Kidney capillary endothelial cell (primary cell): ENCODE measurements at places on chromosomes 11 and 22.

DNA sequence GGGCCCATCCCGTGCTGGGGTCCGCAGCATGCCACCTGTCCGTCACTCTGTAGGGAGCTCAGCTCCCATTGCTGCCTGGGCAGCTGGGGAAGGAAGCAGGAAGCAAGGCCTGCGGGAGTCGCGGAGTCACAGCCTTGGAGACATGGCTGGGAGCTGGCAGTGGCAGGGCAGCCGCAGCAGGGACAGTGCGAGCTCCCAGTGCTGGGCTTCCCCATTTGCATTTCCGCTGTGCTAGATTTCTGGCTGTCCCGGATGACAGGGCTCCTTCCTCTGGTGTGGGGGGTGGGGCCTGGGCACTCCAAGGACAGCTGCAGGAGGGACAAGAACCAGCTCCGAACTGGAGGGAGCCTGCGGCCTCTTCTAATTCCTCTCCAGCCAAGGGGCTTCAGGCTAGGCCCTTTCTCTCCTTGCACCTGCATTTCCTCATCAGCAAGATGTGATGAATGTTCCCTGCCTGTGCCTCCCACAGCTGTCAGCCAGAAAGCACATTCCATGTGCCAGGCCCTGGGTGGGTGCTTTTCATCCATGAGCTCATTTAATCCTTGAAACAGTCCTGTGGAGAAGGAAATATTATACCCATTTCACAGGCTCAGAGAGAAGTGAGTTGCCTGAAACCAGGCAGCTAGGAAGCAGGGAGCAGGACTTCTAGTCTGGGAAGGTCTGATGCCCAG is 48.0 kb downstream of the MYO7A start:
- DNase-seq: peak; percentile 33

DNA sequence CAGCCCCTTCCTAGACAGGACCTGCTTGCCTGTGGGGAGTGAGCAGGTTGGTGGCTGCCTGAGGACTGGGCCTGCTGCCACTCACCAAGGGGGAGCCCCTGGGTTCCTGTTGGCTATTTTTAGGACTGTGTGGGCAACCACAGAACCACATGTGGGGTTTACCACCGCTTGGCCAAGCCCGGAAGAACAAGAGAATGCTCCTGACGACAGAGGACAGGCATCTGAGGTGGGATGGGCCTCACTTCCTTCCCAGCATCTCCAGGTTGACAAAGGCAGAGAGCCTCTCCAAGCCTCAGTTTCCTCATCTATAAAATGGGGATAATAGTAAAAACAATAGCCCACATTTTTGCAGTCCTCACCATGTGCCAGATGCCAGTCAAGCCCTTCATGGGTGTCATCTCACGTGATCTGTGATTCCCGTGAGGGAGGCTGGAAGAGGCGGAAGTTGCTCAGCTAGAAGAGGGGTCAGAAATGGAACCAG is 43.6 kb downstream of the LRRC32 start:
- DNase-seq: no peak

DNA sequence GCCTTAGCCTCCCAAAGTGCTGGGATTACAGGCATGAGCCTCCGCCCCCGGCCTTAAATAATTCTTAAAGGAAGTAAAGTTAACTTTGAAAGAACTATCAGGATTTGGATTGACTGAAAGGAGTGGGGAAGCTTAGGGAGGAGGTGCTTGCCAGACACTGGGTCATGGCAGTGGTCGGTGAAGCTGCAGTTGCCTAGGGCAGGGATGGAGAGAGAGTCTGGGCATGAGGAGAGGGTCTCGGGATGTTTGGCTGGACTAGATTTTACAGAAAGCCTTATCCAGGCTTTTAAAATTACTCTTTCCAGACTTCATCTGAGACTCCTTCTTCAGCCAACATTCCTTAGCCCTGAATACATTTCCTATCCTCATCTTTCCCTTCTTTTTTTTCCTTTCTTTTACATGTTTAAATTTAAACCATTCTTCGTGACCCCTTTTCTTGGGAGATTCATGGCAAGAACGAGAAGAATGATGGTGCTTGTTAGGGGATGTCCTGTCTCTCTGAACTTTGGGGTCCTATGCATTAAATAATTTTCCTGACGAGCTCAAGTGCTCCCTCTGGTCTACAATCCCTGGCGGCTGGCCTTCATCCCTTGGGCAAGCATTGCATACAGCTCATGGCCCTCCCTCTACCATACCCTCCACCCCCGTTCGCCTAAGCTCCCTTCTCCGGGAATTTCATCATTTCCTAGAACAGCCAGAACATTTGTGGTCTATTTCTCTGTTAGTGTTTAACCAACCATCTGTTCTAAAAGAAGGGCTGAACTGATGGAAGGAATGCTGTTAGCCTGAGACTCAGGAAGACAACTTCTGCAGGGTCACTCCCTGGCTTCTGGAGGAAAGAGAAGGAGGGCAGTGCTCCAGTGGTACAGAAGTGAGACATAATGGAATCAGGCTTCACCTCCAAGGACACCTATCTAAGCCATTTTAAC is at the start of gene NNMT:
NNMT (plus strand) TSS at position 724 of the 929 bp plus-strand sequence; CDS start at position 882, 158 bp downstream.
- DNase-seq: no peak

DNA sequence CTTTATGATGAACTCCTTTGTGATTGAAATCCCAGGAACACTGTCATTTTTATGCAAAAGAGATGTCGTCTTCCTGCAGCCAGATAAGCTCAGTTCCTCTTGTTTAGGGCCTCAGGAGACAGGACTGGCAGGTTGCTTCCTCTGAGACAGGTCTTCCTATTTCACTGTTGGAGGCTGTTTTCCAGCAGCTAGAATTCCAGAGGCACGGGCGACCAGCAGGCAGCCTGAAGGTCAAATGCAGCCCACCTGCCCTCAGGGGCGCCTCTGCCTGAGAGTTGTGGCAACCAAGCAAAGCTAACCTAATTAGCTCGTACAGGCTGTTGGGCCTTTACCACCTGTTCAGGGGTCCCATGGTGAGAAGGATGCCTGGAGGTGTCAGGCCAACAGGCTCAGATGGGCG is 22.3 kb downstream of the SLC6A5 start:
- DNase-seq: no peak

GRCh38 chr11:94895451-94895850 is 77.9 kb downstream of the CWC15 start:
- DNase-seq: peak; percentile 48

DNA sequence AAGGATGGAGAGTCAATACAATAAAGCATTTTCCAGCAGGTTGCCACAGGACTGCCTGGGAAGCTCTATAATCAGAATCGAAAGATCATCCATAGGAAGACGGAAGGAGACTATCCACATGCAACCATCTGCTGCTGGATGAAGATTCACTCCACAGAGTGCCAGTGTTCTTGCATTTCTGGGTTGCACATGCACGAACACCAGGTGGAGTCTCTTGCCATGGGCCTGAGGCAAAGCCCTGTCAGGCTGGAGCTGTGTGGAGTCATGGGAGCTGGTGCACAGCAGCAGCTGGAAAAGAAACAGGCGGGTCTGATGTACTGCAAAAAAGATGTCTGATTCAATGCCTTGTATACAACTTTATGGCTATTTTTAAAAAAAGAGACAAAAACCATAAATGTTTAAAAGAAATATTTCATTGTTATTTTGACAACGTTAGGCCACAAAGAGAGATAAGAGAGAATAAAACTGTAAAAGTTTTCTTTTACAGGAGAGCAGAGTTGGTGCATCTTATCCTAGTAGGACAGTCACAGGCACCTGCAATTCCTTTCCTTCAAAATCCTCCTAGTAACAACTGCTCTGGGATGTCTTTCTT is 12.9 kb upstream of the FAT3 start:
- no peak for DNase-seq

- no peak for DNase-seq
These were observed 2.3 kb downstream of the SHANK3 start for GRCh38 chr22:50674606-50675552.

DNA sequence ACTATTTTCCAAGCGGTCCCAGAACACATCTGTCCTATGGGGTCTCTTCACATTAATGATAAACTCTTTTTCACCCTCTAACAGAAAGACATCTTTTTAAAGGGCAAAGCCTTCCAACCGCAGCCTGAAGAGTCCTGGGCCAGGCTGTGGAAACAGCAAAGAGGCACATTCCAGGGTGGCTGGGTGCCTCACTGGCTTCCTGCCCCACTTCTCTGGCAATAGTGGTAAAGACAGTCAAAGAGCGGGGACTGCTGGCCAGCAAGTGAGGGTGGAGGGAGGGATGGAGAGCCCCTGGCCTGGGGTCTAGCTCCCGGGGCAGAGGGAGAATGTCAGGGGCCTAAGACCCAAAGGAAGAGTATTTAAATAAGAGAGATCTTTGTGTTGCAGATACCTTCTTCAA is 10.2 kb upstream of the CHST1 start:
- no peak for DNase-seq

DNA sequence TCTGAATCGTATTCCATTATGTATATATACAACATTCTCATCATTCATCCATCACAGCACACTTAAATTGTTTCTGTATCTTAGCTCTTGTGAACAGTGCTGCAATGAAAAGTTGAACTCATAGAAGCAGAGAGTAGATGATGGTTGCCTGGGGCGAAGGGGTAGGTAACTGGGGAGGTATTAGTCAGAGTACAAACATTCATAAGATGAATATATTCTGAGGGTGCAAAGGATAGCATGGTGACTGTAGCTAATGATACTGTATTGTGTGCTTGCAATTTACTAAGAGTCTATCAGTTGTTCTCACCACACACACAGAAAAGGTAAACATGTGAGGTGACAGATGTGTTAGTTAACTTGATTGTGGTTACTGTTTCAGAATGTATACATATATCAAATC is 12.6 kb upstream of the RFPL2 start:
- no peak for DNase-seq

GRCh38 chr22:30921108-30921507 is 47.5 kb downstream of the MORC2 start:
- DNase-seq: no peak

- DNase-seq: no peak
These were observed 279.4 kb downstream of the LARGE1 start for GRCh38 chr22:33640900-33641299.

DNA sequence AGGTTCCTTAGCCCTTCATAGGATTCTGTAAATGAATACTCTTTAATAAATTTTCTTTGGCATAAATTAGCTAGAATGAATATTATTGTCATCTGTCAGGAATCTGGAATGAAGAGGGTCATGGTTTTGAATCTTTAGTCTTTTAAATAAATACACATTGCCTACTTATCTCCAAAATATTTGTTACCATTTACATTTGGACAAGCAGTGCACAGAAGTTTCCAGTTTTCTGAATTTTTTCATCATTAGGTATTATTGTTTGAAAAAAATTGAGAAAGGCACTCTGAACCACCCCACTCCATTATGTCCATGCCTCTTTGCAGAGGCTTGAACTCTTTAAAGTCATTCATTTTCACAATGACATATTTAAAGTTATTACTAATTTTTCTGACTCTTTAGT is 549.0 kb upstream of the LUZP2 start:
- DNase-seq: no peak

DNA sequence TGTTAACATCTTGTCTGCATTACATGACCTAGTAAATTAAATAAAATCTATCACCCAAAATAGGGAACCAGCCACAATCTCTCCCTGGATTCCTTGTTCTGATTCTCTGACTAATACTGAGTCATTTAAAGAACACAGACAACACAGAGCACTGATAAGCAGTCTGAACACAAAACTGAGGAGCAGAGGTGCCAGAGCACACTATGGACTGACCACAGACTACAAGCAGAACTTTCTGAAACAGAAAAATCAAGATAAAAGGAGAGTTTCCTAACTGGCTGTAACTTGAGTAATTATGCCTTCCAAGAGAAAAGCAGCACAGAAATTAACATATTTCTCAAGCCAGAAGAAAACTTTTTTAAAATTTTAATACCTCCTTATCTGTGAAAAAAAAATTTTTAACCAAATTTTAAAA is 128.8 kb downstream of the SGSM3 start:
- DNase-seq: peak; percentile 83

DNA sequence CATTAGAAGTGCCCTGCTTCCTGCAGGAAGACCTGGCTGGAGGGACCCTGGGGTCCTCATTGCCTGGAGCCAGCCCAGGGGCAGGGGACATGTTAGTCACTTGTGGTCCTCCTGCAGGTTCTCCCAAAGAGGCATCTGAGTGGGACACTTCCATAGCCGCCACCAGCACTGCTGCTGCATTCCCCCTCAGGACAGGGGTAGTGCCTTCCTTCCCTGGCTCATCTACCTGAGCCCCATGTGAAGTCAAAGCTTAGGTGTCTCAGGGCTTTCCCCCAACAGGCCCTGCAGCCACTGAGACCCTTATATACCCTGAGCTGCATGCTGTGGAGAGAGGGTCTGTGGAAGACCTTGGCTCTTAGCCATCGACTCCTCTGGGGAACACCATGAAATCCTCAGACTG is 45.0 kb upstream of the VPREB1 start:
- DNase-seq: no peak

GRCh38 chr11:135073381-135073780 is 661.3 kb upstream of the B3GAT1 start:
- no peak for DNase-seq

GRCh38 chr11:103898577-103899336 is 137.7 kb upstream of the DDI1 start:
- no peak for DNase-seq

- DNase-seq: peak; percentile 52
These were observed 23.4 kb downstream of the KRTAP5-5 start for GRCh38 chr11:1652771-1653540.

DNA sequence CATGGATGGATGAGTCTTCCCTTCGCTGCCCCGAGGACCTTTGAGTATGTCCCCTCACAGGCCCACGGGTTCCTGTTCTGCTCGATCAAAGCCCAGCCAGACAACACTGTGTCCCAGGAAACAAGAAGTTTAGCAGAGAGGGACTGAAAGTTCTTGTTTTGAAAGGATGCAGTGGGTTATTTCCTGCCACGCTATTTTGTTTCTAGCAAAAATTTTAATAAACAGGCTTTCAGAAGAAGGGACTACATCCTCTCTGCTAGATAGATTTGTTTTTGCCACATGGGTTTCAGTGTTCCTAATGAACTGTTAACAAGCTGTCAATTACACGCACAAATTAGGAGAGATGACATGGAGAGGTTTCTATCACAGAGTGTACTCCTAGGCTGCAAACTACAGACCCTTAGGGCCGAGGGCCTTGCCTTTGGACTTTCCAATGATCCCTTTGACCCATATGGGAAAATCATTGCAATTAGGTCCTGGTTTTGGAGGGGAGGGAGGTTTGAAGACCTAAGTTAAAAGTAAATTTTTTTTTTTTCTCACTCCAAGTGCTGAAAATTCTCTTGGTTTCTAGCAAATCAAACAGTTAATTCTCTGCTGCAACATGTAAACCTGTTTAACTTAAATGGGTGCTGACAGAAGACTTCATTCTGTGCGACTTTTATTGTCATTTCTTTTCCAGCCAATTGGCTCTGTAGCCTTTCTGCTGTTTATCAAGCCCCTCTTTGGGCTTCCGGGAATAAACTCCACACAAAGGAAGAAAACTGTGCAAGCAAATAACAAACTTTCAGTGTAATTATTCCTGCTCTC is 81.4 kb downstream of the RCN1 start:
- no peak for DNase-seq

- peak; percentile 30 for DNase-seq
These were observed 477 bp downstream of the ZBTB16 start for GRCh38 chr11:114059984-114060391.

DNA sequence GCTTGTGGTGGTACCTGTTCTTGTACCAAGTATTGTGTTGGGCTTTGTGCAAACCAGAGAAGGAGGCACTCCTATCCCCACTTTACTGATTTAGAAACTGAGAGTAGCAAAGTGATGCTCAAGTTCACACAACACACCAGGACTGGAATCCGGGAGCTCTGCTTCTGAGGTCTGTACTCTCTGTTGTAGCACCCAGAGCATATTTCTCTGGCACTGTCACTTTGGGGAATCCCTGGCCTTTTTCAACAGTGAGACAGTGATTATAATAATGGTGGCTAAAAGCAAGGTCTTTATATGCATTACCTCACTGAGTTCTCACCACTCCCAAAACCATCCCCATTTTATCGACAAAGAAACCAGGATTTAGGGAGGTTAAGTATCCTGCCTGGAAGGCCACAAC is 362.4 kb downstream of the TENM4 start:
- no peak for DNase-seq
